ENCODE measurements at places on chromosomes 5 and 9. TPM values are rescaled to one million over a fixed set of nuclear protein-coding genes. Genes with fewer than 3 reads are reported as not detected.

The SKP1 gene
- 223 TPM for total RNA-seq

GRCh38 chr5:98700730-98701129, 72.7 kb upstream of the RGMB start:
- H3K27me3 ChIP-seq = no peaks in the 10 kb centered on the region
- no peak for DNase-seq
- H3K27ac ChIP-seq = no peak overlapping the region
- no peak overlapping the region for H3K4me3 ChIP-seq

DNA sequence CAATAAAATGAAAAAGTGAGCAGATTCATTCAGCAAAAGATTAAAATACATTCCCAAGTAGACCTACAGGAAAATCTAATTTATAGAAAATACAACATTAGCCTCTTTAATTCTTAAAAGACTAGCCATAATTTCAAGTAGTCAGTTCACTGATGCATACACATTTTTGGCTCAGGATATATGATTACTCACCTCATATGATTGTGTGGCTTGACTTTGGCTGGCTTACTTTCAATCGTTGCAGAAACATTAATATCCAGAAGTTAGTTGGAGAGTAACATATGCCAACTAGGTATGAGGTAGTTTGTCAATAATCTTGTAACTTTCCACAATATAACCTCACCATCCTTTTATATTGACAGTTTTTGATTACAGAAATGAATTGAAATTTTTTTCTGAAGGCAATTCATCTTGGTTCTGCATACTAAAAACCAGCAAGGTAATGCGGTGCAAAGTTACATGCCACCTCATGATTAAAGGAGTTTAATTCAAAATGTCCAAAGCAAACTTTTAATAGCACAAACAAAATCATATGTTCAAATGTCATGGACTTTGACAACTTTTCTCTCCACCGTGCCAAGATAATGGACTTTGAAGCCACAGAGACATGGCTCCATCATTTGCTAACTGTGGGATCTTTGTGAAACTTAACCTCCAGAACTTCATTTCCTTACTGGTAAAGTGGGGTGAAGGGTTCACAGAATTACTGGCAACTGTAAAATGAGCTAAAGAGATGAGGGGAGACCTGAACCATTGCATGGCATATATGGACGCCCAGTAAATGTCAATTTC, 76.6 kb upstream of the PAM start:
- DNase-seq = no peak
- no peaks in the 10 kb centered on the region for H3K27me3 ChIP-seq
- H3K36me3 ChIP-seq = no peaks in the 10 kb centered on the region
- H3K4me3 ChIP-seq = no peak overlapping the region
- no peak overlapping the region for H3K27ac ChIP-seq

DNA sequence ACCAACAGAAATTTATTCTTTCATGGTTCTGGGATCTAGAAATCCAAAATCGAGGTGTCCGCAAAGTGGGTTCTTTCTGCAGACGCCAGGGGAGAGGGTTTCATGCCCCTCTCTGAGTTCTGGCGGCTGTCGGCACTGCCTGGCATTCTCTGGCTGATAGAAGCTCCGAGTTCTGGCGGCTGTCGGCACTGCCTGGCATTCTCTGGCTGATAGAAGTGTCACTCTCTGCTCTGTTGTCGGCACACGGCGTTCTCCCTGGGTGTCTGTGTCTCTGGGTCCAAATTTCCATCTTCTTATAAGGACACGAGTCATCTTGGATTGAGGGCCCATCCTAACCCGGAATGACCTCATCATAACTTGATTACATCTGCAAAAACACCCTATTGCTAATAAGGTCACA, 7.6 kb downstream of the GFI1B start:
- H3K27me3 ChIP-seq = no peaks in the 10 kb centered on the region
- no peak overlapping the region for H3K27ac ChIP-seq
- H3K4me3 ChIP-seq = no peak overlapping the region
- H3K4me1 ChIP-seq = no peaks in the 10 kb centered on the region
- no peaks in the 10 kb centered on the region for H3K36me3 ChIP-seq
- no peak for DNase-seq
